ENCODE measurements at places on chromosomes 12 and 14.

DNA sequence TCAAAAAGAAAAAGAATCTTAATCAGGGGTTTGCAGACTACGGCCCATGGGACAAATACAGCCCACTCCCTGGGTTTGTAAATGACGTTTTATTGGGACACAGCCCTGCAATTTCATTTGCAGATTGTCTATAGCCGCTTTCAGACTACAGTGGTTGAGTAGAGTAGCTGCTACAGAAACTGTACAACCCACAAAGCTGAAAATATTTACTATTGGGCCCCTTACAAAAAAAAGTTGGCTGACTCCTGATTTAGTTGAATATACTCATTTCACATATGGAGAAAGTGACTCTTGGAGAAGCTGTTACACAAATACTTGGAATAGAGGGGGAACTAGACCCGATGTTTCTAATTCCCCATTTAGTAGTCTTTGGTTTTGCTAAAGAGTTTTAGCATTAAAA is 162.5 kb upstream of the NOS1 start:
- DNase-seq = no peak

GRCh38 chr12:116474899-116475298 is 84.3 kb upstream of the MAP1LC3B2 start:
- no peak for DNase-seq

- peak; percentile 31 for DNase-seq
Observed at GRCh38 chr14:77707355-77707723, 484 bp downstream of the ALKBH1 start.

- no peak for DNase-seq
Observed at GRCh38 chr14:24310646-24311604, at the start of gene LTB4R. Gene LTB4R, plus strand, starts transcription at chr14:24311502. Its CDS starts 4,150 bp downstream, at chr14:24315652.

DNA sequence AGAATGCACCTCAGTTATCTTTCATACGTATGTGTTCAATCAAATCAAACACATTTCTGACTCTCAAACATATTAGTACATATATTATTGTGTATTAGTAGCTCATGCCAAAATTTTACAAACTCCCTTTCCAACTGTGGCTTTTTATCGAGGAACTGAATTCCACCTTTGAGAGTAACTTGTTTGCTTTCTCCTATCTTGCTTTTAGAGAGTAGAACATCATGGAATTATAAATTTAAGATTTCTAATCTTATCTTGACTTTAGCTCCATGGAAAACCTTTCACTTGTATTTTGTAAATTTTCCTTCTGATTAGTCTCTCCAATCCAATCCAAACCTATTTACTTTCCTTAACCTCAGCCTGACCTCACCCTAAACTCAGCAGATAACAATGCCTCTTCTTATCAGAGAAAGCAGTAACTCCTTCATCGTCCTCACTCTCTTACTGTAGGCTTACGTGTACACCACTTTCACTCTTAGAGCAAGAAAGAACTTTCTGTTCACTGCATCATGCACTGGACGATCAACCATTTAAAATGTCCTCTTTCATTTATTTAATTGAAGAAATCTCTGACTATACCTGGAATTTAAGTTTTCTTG is 164.5 kb downstream of the TMTC3 start:
- DNase-seq = peak; percentile 46

GRCh38 chr12:25052196-25052913 is 103.5 kb upstream of the BCAT1 start:
- peak; percentile 59 for DNase-seq

- peak; percentile 97 for DNase-seq
Observed at GRCh38 chr12:54040148-54040494, 7.3 kb downstream of the HOXC5 start.

GRCh38 chr14:65153101-65153500 is 50.8 kb upstream of the MAX start:
- DNase-seq = no peak

- no peak for DNase-seq
Observed at GRCh38 chr12:4386801-4387200, 7.3 kb upstream of the FGF23 start.

Measured in K562 (cell line).